MCF 10A (cell line): ENCODE measurements at places on chromosomes 12 and 14. TPM values are rescaled to one million over a fixed set of nuclear protein-coding genes. Genes with fewer than 3 reads are reported as not detected.

- DNase-seq = no peak
- H3K4me3 ChIP-seq = no peak overlapping the region
- no peak overlapping the region for H3K27ac ChIP-seq
- no peaks in the 10 kb centered on the region for H3K36me3 ChIP-seq
These were observed 152.7 kb upstream of the KITLG start for GRCh38 chr12:88733008-88733407.

IGFBP6 gene
- total RNA-seq = 6.4 and 12.0 TPM in 2 replicates

DNA sequence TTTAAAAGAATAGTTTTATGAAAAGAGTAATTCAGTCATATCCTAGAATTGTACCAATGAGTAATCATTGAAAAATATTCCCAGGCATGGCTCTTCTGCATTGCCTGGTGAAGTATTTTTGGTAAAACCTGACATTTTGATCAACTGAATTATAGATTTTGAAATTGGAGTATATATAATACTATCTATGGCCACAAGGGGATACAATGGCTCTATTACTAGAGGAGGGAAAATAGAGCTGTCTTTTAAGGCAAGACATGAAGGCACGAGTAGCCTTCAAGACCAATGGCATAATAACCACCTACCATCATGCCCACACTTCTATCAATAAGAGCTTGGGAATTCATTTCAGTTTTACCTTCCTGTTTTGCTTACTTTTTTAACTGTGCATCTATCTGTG lies 1241.4 kb upstream of the TMEM132C start:
- DNase-seq = peak; percentile 14
- H3K4me3 ChIP-seq = no peak overlapping the region
- H3K36me3 ChIP-seq = no peaks in the 10 kb centered on the region
- H3K4me1 ChIP-seq = no peaks in the 10 kb centered on the region
- H3K27me3 ChIP-seq = no peaks in the 10 kb centered on the region

DNA sequence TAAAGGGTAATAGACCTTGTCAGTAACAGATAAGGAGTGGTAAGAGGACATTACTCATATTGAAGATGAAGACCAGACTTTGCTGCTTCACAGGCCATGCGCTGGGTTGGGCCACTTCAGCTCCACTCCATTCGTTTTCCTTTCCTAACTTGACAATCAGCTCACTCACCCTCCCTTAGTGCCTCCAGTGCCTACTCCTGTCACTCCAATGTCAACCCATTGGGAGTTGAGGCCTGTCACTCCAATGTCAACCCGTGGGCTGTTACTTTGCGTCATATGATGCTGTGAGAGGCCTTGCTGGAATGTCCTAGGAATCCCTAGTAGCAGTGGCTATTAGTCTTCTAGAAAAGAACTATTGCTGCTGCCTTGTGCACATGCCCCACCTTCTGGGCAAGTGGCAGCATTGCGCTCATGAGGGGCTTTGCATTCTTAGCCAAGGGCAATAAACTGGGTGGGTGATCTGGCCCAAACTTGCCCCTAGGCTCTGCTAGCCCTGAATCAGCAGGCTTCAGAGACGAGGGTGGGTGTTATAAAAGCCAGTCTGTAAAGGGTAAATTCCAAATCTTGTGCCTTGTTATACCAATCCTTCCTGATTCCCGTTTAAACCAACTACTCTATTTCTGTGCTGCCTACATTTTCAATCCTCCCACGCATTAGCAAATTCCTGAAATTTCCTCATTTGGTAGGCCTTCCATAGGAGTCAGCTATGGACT lies 36.1 kb downstream of the BAZ2A start:
- no peak overlapping the region for H3K4me3 ChIP-seq
- peaks cover 10% of the 10 kb centered on the region for H3K4me1 ChIP-seq
- peak; percentile 62 for DNase-seq
- peaks cover 68% of the 10 kb centered on the region for H3K36me3 ChIP-seq
- H3K27ac ChIP-seq = peak overlapping the region; percentile 77
- no peaks in the 10 kb centered on the region for H3K27me3 ChIP-seq

ALKBH1 gene
- total RNA-seq = 14.4 and 19.0 TPM in 2 replicates

- DNase-seq = no peak
- peaks cover 20% of the 10 kb centered on the region for H3K27me3 ChIP-seq
- H3K4me1 ChIP-seq = no peaks in the 10 kb centered on the region
- H3K27ac ChIP-seq = no peak overlapping the region
- no peaks in the 10 kb centered on the region for H3K36me3 ChIP-seq
These were observed 129.8 kb downstream of the SEC23A start for GRCh38 chr14:38973083-38973700.

GRCh38 chr12:122023339-122024131 lies 1.9 kb downstream of the BCL7A start:
- peak; percentile 74 for DNase-seq
- H3K36me3 ChIP-seq = peaks cover 7% of the 10 kb centered on the region
- H3K27me3 ChIP-seq = no peaks in the 10 kb centered on the region
- H3K4me3 ChIP-seq = peak overlapping the region; percentile 94
- H3K4me1 ChIP-seq = peaks cover 9% of the 10 kb centered on the region

GRCh38 chr12:80045594-80045993 lies 53.7 kb upstream of the OTOGL start:
- H3K36me3 ChIP-seq = no peaks in the 10 kb centered on the region
- H3K27me3 ChIP-seq = no peaks in the 10 kb centered on the region
- peaks cover 8% of the 10 kb centered on the region for H3K4me1 ChIP-seq
- peak; percentile 55 for DNase-seq
- H3K27ac ChIP-seq = no peak overlapping the region
- no peak overlapping the region for H3K4me3 ChIP-seq

GRCh38 chr12:116144384-116144783 lies 133.1 kb downstream of the MED13L start:
- no peaks in the 10 kb centered on the region for H3K36me3 ChIP-seq
- H3K27ac ChIP-seq = peak overlapping the region; percentile 86
- no peak overlapping the region for H3K4me3 ChIP-seq
- H3K4me1 ChIP-seq = peaks cover 48% of the 10 kb centered on the region
- H3K27me3 ChIP-seq = no peaks in the 10 kb centered on the region

DNA sequence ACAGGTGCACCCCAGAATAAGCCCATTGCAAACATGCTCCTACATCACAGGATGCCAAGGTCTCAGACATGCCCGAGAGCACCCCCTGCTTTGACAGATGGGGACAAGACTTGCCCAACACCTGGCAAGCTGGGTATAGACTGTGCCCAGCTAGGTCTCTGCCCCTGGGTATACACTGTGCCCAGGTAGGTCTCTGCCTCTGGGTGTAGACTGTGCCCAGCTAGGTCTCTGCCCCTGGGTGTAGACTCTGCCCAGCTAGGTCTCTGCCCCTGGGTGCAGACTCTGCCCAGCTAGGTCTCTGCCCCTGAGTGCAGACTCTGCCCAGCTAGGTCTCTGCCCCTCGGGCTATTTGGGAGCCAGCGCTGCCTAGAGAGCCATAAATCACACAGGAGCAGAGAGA lies 85.9 kb downstream of the CCDC88C start:
- DNase-seq = no peak
- no peaks in the 10 kb centered on the region for H3K27me3 ChIP-seq
- no peak overlapping the region for H3K4me3 ChIP-seq
- peaks cover 11% of the 10 kb centered on the region for H3K4me1 ChIP-seq

DNA sequence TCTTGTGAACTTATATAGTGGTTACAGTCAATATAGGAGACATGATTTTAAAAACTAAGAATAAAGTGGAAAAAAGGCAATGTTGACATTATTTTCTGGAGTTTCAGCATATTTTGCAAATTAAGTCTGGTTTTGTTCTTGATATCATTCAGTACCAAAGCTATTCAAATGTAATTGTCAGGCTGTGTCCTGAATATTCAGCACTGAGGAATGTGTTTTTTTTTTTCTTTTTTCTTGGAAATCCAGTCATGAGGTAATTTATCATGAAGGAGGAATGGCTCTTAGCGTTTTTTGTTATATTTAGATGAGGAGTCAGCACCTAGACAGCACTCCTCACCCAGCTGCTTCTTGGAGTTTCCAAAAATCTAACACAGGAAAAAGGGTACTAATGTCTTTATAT lies 225.5 kb downstream of the CCDC91 start:
- no peaks in the 10 kb centered on the region for H3K27me3 ChIP-seq
- no peak overlapping the region for H3K4me3 ChIP-seq
- H3K27ac ChIP-seq = no peak overlapping the region
- H3K4me1 ChIP-seq = peaks cover 6% of the 10 kb centered on the region
- peak; percentile 5 for DNase-seq
- H3K36me3 ChIP-seq = no peaks in the 10 kb centered on the region

LBHD2 gene
- not detected in 2 replicates for total RNA-seq

- H3K27ac ChIP-seq = no peak overlapping the region
- H3K4me1 ChIP-seq = peaks cover 11% of the 10 kb centered on the region
- no peaks in the 10 kb centered on the region for H3K27me3 ChIP-seq
- H3K36me3 ChIP-seq = peaks cover 96% of the 10 kb centered on the region
- DNase-seq = no peak
- H3K4me3 ChIP-seq = no peak overlapping the region
These were observed 6.4 kb downstream of the FKBP4 start for GRCh38 chr12:2801044-2801783.

- H3K4me1 ChIP-seq = no peaks in the 10 kb centered on the region
- H3K4me3 ChIP-seq = no peak overlapping the region
- DNase-seq = no peak
- no peaks in the 10 kb centered on the region for H3K27me3 ChIP-seq
These were observed 94.1 kb downstream of the MSRB3 start for GRCh38 chr12:65372574-65372973.

GRCh38 chr14:85075694-85076476 lies 454.1 kb upstream of the FLRT2 start:
- DNase-seq = no peak
- no peak overlapping the region for H3K27ac ChIP-seq
- H3K27me3 ChIP-seq = no peaks in the 10 kb centered on the region
- H3K4me1 ChIP-seq = peaks cover 19% of the 10 kb centered on the region
- no peaks in the 10 kb centered on the region for H3K36me3 ChIP-seq
- H3K4me3 ChIP-seq = no peak overlapping the region

DNA sequence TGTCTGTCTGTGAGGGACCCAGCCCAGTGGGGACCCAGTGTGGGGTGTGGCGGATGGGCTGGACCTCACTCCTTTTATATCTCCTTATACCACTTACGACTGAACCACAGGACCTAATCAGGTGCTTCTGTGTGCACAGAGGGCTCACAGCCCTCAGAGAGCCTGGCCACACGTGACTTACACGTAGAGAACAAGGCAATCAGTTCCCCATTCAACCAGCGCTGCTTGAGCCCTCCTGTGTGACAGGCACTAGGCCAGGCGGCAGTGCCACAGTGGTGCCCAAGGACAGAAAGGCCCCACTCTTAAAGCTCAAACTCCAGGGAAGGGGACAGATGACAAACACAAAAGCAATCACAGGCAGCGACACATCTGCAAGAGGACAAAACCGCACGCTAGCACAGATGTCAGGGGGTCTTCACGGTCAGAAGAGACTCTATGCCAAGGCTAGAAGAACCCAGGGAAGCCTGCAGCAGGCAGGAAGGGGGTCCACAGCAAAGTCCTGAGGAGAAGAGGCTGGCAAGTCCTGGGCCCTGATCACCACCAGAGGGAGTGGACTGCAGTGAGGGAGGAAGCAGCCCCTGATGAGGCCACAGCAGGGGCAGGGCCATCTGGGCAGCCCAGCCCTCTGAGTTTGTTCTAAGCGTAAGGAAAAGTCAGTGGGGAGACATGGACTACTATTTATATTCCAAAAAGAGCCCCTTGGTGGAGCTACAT lies 39.3 kb downstream of the SETD3 start:
- no peak for DNase-seq
- no peak overlapping the region for H3K27ac ChIP-seq

IFI27 gene
- 0.63 and 2.0 TPM in 2 replicates for total RNA-seq

GRCh38 chr12:48768147-48768546 lies 20.7 kb downstream of the ADCY6 start:
- no peak overlapping the region for H3K27ac ChIP-seq
- no peak for DNase-seq
- H3K27me3 ChIP-seq = no peaks in the 10 kb centered on the region
- H3K4me3 ChIP-seq = no peak overlapping the region
- peaks cover 49% of the 10 kb centered on the region for H3K36me3 ChIP-seq

GRCh38 chr12:12817616-12818015 lies 4.5 kb downstream of the DDX47 start:
- H3K27me3 ChIP-seq = no peaks in the 10 kb centered on the region
- no peak overlapping the region for H3K4me3 ChIP-seq
- peak overlapping the region; percentile 71 for H3K27ac ChIP-seq
- no peak for DNase-seq

GRCh38 chr14:70392676-70393075 lies 24.2 kb downstream of the SYNJ2BP start:
- H3K27me3 ChIP-seq = no peaks in the 10 kb centered on the region
- no peaks in the 10 kb centered on the region for H3K36me3 ChIP-seq
- H3K27ac ChIP-seq = no peak overlapping the region

DNA sequence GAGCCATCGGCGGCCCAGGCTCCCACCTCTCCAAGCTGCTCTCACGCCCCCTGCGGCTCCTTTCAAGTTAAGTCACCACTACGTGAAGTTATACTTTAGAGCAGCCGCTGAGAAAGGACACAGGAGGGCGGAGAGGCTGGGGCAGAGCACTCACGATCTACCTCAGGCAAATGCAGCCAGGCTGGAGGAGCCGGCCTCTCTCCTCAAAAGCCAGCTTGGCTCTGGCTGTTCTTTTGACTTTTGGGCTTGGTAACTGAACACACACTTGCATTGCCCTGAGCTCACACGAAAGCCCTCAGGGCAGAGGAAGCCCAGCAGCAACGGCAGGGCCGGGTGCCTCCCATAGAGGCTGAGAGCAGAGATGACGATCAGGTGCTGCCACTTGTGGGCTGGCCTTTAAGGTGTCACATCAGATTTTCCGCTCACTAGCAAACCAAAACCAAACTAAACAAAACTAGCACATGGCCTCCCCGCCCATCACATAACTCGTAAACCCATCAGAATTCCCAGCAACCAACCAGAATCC lies 75.2 kb downstream of the PITPNM2 start:
- H3K36me3 ChIP-seq = no peaks in the 10 kb centered on the region
- no peaks in the 10 kb centered on the region for H3K4me1 ChIP-seq
- no peaks in the 10 kb centered on the region for H3K27me3 ChIP-seq
- H3K4me3 ChIP-seq = no peak overlapping the region

GRCh38 chr14:72742838-72743195 lies 151.1 kb downstream of the DPF3 start:
- H3K4me1 ChIP-seq = peaks cover 17% of the 10 kb centered on the region
- H3K36me3 ChIP-seq = no peaks in the 10 kb centered on the region
- DNase-seq = no peak
- H3K27ac ChIP-seq = no peak overlapping the region

DNA sequence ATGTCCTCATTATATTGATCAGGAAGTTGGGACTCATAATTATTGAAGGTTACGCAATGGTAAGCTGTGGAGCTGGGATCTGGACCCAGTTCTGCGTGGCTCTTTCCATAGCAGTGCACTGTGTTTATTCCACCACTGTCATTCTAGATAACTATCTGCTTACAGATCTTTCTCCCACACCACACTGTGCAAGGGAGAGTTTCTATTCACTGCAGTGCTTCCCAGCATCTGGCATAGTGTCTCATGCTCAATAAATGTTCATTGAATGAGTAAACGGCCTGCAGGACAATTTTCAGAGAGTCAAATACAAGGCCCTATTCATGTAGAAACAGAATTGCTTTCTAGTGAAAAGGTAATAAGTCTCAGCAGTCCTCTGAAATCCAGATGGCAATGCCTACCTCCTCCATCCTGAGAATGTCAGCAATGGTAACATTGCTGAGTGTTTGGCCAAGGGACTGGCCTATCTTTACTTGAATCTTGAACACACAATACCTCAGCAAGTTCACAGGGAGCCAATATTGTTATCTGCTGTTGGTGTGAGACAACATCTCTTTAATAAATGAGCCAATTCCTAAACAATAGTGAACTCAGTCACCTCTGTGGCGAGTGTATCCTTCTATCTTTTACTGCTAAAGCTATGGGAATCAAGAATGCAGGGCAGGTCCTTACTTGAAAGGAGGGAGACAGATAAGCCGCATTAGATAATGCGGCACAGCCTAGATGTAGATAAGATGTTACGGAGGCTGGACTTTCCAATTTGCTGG lies 332.4 kb upstream of the PRICKLE1 start:
- no peak overlapping the region for H3K27ac ChIP-seq
- no peaks in the 10 kb centered on the region for H3K36me3 ChIP-seq
- no peak for DNase-seq

NUBPL gene
- total RNA-seq = 12.3 and 13.7 TPM in 2 replicates
